ENCODE measurements at places on chromosomes 6 and 20.

- DNase-seq, result no peak
These were observed 67.5 kb downstream of the ELOVL2 start for GRCh38 chr6:10976571-10976970.

DNA sequence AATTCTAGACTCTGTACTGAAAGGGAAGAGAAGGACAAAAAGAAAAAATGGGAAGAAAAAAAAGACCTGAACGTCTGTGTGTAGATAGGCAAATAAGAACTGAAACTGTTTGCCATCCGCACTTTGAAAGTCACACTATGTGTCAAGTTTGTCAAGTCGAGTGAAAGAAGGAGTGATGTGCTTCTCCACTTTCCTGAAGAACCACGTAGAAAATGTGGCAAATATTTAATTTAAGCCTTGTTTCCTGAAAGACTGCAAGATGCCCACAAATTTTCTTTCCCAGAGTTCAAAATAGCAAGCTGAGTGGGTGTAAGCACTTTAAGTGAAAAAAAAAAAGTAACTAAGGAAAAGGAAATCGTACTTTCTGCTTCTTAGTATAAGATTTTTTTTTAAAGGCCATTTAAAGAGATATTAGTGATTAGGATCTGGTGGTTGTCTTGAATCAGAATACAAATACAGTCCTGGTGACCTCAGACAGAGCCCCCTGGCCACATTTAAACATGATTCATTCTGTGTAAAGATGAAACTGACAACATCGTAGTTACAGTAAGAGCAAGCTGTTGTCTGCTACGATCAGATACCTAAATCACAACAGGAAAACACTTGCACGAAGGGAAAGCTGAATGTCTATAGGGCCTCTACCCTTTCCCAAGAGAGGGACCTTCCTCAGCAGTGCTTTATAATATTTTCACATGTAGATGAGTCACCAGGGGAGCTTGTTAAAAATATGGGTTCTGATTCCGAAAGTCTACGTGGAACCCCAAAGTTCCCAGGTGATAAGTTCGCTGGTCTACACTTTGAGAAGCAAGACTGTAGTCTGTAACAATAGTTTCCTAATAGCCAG is 102.3 kb downstream of the HIVEP2 start:
- DNase-seq, result peak; percentile 49

DNA sequence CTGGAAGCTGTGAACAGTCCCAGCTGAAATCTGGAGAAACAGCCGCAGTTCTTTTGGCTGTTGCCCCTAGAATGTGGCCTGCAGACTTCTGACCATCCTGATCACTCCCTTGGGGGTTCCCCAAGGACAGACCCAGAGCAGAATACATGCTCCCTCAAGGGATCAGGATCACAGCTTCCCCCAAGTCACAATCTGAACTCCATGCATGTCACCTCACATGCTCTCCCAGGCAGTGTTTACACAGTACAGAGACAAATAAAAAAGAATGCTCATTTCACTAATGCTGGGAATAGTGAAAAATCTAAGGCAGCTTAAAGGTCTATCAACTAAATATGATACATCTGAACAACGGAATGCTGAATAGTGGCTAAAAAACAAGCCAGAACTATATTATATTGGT is 20.5 kb downstream of the SPAG4 start:
- no peak for DNase-seq

DNA sequence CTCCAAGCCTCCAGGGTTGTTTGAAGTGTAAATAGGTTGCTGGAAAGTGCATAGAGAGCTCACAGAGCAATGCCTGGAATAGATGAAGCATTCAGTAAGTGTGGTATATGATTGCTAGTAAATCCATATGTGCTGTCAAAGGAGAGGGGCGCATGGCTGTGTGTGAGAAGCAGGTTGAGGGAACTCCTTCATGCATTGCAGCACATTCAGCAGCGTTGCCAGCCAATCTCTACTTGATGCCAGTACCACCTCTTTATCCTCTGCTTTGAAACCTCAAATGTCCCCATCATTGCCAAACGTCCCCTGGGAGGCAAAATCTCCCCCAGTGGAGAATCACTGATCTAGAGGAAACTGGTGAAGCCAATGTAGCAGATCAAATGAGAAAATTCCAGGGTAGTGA is 82.7 kb upstream of the RALGAPA2 start:
- DNase-seq, result no peak
